ENCODE measurements at places on chromosomes 11 and 22. TPM values are rescaled to one million over a fixed set of nuclear protein-coding genes. Genes with fewer than 3 reads are reported as not detected.

DNA sequence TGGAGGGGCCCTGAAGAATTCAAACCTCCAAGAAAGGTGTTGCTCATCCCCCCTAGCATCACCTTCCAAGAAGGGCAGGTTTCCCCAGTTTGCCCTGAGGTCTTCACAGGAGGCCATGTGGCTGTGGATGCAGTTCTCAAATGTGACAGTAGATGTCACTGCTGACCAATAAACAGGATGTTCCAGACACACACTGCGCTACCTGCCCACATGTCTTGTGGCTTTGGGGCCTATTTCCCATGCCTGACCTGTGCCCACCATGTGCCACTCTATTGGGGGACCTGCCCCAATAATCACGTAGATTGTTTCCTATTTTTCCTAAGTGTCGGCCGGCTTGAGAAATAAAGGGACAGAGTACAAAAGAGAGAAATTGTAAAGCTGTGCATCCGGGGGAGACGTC, 4.5 kb downstream of the GSTT2 start:
- no peak for DNase-seq

Gene GNAZ
- total RNA-seq = 0.20 TPM

GRCh38 chr22:25540908-25541660, 23.4 kb upstream of the GRK3 start:
- DNase-seq = no peak

DNA sequence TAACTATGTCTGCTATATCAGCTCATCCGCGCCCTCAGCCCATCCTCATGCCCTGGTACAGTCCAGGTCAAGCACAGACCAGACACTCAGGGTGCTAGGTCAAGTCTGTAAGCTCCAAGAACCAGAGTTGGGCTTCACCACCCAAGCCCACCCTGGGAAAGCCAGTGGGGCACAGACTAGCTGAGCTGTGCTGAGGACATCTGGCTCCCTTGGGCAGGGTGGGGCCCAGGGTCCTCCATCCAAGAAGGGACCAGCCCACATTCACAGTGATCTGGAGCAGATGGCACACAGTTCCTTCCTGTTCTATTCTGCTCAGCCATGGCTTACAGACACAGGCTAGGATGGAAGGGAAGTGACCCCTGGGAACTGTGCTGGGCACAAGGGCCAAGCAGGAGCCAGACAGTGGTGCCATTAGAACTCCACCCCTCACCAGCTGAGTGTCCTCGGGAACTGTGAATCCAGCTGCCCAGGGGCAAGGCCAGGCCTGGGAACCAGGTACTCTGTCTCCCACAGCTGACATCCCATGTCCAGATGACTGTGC, 9.1 kb downstream of the P2RY6 start:
- no peak for DNase-seq

- DNase-seq = no peak
Observed at GRCh38 chr11:488579-488978, 18.5 kb downstream of the RNH1 start.

Gene HBG2
- total RNA-seq = not detected

- DNase-seq = no peak
Observed at GRCh38 chr11:130449996-130450769, 1.7 kb downstream of the ADAMTS15 start.

GRCh38 chr11:130915603-130916237, 559 bp downstream of the SNX19 start:
- no peak for DNase-seq

DNA sequence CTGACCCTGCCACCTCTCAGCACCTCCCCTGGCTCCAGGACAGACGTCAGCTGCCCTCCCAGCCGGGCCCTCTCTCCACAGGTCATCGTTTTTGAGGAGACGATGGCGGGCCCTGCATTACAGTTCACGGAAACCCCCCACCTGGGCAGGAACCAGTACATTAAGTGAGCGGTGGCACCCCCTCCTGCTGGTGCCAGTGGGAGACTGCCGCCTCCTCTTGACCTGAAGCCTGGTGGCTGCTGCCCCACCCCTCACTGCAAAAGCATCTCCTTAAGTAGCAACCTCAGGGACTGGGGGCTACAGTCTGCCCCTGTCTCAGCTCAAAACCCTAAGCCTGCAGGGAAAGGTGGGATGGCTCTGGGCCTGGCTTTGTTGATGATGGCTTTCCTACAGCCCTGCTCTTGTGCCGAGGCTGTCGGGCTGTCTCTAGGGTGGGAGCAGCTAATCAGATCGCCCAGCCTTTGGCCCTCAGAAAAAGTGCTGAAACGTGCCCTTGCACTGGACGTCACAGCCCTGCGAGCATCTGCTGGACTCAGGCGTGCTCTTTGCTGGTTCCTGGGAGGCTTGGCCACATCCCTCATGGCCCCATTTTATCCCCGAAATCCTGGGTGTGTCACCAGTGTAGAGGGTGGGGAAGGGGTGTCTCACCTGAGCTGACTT, 37.0 kb downstream of the B3GAT1 start:
- DNase-seq = no peak

DNA sequence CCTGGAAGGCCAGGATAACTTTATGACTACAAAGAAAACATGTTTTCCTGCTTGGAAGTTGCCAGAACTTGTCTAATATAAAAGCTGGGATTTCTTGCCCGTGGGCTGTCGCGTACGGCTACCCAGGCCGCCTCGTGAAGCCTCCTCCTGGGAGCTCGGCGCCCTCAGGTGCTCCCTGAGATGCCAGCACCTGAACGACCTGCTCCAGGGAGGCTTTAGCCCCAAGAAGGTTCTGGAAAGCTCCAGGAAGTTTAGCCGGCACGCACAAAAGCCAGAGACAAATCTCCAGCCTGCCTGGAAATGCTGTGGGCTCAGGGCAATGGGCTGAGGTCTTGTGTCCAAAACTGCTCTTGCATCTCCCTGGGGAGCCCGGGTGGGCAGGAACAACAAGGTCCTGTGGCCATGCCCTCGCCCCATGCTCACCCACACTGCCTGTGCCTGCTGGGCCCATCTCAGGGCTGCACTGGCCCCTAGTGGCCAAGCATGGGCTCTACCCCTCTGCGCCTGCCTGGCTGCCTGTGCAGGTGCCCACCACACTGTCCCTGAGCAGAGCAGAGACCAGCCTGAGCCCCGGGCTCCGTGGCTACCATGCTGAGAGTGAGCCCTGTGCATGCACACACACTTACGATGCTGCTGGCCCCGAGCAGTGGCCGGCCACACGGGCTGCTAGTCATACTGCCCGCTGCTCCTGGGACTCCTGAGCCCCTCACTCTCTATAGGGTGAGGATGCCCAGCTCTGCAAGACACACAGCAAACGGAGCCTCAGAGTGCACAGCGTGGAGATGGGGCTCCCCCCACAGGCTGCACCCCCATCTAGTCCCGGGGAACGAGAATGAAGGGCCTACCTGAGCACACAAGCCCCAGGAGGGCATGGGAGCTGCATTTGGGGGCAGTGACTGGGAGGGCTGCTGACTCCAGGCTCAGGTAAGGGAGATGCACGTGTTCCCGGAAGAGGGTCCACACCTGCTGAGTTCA, 4.9 kb upstream of the CELSR1 start:
- peak; percentile 78 for DNase-seq

Gene FLRT1
- not detected for total RNA-seq

DNA sequence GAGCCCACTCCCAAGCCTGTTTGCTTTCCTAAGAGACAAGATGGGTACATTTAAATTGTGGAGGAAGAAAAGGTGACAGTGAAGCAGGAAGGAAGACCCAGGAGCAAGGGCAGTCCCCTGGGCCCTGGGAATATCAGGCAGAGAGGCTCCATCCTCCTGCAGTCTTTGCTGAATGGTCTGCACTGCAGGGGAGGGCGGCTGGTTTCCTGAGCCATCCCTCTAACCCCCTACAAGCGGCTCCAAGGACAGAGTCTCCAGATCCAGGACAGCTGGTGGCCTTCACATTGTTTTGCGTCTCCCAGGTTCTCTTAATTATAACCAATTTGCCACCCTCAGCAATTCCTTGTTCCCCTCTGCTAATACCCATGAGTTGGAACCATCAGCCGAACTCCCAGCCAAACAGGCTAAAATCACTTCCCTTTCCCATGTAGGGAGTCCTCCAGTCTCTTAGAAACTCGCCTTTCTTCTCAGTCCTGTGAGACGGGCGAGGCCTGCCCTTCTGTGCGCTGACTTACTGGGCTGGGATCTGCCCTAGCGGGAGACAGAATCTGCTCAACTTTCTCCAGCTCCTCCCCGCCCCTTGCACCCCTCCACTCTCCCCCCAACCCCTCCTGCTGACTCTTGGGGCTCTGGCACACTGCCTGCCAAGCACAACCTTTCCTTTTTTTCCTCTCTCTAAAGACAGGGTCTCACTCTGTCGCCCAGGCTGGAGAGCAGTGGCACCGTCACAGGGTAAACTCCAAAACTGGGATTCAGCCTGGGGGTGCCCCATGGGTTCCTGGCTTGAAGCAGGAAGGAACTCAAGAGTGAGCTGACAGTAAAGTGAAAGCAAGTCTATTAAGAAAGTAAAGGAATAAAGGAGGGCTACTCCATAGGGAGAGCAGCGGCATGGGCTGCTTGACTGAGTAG, 53.4 kb upstream of the EMID1 start:
- peak; percentile 20 for DNase-seq

Gene KRTAP5-11
- total RNA-seq = not detected

Gene GLYATL1
- total RNA-seq = not detected

Gene CRYBB3
- total RNA-seq = 0.72 TPM

Gene HSPB2
- not detected for total RNA-seq

Data from activated naive CD8-positive, alpha-beta T cell treated with anti-CD3 and anti-CD28 coated beads, Interleukin-2, amount 10 ng/mL, durations not matched to agents 7 days and 5 days (primary cell).